ENCODE measurements at places on chromosomes 12 and 14.

- DNase-seq = peak; percentile 56
Measured at GRCh38 chr12:108950991-108951739, 69.7 kb downstream of the SVOP start.

DNA sequence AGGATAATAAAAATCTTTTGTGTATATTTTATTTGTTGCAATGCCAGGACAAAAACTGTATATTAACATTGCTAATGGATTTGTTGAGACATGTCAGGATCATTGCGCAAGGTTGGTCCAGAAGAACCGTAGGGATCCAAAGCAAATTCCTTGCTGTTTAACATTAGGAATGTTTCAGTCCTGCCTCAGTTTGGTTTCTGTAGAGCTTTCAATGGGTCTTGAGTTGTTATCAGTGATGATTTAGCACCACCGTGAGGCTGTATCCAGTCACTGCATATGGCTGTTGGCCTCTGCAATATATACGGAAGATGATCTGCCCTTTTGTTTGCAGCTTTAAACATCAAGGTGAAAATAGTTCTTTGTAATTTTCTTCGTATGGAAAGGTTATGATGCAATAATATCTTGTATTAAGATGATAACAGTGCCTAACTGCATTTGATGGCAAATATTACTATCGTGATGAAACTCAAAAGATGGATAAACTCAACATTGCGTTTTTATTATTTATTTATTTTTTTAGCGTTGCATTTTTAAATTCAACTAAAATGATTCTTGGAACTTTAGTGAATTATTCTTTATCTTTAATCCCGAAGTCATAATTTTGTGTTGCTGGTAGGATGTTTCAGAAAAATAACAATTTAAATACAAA, 231.2 kb downstream of the AKAP6 start:
- no peak for DNase-seq

DNA sequence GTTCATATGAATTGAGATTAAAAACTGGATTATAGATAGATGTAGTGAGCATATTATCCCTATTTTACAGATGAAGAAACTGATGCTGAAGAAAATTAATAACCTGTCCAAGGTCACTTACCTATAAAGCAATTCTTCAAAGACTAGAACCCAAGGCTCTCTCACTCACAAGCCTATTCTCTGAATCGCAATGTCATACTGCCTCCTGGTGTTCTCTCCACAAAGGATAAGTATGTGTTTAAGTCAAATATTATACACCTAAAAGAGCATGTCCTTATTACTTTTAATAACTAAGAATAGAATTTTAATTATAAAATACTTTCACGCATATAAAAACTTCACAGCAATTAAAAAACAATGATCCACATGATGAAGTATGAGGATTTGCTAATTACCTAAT, 721.3 kb upstream of the USP15 start:
- DNase-seq = no peak

DNA sequence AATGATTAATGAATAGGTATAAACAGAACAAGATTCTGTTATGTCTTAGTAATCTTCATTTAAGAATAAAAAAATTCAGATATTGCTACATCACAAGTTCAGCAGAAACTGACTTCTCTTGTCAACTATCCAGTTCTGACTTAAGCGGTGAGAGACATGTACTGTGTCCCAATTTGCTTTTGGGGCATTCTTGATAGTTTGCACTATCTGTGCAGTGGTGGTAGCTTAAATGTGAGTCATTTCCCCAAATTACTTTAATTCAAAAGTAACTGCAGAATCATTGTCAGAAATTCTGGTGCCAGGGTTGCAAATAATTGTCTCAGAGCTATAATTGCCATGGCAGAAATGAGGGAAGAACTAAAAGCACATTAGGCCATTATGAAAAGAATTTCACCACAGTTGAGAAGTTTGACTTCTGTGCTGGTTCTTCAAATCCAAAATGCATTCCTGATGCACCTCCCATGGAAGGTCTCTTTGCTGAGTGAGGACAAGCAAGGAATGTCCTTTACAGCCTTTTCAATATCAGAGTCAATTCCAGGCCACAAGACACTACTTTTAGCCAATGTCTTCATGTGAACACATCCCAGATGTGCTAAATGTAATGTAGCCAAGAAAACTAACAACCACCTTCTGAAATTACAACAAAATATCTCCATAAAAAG, 304.7 kb downstream of the SSPN start:
- no peak for DNase-seq

- no peak for DNase-seq
Measured at GRCh38 chr12:118813778-118814357, 167.5 kb upstream of the SRRM4 start.

DNA sequence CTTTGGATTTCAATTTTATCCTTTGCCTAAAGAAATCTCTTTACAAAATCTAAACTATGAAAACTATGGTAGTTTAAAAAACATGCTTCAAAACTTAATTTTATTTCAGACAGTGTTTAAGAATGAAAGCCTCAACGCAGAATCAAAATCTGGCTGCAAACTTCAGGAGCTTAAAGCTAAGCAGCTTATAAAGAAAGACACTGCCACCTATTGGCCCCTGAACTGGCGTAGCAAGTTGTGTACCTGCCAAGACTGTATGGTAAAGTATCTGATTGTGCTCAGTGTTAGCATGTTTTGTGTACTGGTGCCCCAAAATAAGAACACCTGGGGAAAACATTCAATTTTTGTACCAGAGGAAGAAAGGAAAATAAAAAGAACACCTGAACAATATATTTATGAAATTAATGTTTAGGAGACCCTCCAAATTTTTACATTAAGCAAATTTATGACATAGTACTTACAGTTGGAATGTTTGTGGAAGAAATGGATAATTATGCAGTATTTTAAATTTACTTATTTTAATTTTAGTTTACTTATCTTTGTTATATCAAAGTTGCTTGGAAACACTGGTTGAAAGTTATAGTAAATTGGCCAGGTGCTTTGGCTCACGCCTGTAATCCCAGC, 12.2 kb downstream of the UBR7 start:
- peak; percentile 23 for DNase-seq

DNA sequence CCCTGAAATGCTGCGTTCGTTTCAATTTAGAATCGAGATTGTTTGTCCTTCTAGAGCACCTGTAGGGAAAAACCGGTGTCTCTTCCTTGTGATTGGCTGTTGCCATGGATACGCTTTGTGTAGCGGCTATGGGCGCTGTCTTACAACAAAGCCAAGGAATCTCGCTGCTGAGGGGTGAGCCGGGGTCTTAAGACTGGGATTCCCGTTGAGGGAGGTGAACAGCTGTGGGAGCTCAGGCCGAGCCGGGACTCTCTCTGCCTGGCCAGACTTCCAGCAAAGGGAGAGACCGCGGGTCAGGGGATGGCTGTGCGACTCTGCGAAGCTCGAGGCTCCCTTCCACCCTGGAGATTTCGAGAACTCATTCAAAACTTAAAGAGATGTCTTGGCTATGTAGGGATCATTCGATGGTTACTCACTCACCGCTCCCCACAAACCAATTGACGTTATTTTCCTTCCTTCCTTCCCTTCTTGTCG, at the start of the genes LRRIQ1 and TSPAN19:
Gene LRRIQ1 (plus strand): TSS at position 118 of the 474 bp plus-strand sequence. CDS start 1,826 bp downstream, outside the sequence.
Gene TSPAN19 (minus strand): TSS at position 44 of the 474 bp plus-strand sequence. CDS start 6,331 bp downstream, outside the sequence.
- DNase-seq = no peak

GRCh38 chr14:104085032-104085888, at the start of gene ASPG:
ASPG (plus strand) TSS chr14:104085700; CDS start chr14:104085771, 71 bp downstream.
- DNase-seq = no peak

DNA sequence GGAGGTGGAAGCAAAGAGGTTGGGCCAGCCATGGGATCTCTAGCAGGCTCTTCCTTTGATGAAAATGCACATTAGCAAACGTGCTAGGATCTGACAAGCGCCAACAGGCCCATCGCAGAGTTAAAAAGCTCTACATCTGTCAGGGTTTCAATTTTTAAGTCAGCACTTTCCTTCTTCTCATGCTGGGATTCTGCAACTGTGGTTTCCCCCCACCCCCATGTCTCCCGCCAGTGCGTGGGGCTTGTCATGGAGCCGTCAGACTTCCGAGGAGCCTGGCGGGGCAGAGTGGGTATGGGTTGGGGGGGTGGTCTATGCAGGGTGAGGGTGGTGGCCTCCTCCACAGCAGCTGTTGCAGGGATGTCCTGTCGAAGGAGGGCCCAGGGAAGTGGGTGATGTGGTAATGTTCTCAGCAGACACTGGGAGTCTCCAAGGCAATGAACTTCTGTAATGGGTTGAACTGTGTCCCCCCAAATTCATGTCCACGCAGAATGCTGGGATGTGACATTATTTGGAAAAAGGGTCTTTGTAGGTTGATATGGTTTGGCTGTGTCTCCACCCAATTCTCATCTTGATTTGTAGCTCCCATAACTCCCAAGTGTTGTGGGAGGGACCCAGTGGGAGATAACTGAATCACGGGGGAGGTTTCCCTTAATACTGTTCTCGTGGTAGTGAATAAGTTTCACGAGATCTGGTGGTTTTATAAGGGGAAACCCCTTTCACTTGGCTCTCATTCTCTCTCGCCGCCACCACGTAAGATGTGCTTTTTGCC, 115.2 kb upstream of the MAP1LC3B2 start:
- DNase-seq = no peak

DNA sequence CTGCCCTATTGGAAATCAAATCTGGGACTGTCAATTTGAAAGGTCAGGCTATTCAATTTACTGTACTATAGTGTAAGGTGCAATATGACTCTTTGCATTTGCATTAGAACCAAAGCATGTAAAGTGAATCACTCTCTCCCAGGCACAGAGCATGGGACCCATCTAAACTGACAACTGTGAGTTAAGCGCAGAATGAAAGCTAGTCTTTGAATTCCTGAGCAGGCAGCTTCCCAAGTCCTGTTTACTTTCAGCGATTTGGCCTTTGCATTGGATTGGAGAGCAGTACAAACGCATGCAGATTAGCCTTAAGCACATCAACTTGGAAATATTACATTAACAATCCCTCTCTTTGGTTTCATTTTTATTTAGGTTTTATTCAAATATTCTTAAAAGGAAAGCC, 74.6 kb downstream of the RERG start:
- DNase-seq = no peak

DNA sequence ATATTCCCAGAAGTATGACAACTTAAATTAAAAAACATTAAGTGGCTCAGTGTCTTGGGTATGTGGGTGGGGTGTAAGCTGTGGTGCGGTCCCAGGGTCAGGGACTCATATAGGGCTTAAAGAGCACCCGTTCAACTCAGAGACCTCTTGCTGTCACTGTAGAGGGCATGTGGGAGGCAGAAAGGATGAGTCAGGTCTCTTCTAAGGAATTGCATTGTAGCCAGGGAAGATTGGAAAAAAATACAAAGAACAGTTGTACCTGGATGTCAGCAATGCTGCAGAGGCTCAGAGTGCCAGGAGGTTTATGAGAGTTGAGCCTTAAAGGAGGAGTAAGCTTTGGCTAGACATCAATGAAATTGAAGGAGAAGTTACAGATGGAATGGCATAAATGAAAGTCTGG, 104.1 kb downstream of the MYRFL start:
- DNase-seq = no peak

DNA sequence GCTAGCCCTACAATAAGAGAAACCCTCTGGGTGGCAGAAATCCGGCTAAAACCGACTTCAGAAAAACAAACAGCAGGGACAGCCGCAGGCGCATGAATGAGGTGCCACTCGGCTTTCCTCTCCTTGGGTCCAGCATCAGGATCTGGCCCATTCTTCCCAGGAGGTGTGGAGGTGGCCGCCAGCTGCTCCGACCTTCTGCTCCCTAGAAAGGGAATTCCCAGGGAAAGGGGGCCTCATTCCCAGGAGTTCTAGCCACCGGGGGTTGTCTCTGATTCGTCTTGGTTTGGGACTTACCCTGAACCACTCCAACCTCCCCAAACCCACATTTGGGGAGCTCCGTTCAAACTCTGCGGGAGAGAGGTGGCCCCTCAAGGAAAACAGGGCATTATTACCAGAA, 13.0 kb downstream of the PAPLN start:
- DNase-seq = no peak

GRCh38 chr12:69566603-69567002, 18.7 kb upstream of the CCT2 start:
- no peak for DNase-seq

GRCh38 chr14:101362529-101363260, 198.6 kb upstream of the DIO3 start:
- DNase-seq = no peak

DNA sequence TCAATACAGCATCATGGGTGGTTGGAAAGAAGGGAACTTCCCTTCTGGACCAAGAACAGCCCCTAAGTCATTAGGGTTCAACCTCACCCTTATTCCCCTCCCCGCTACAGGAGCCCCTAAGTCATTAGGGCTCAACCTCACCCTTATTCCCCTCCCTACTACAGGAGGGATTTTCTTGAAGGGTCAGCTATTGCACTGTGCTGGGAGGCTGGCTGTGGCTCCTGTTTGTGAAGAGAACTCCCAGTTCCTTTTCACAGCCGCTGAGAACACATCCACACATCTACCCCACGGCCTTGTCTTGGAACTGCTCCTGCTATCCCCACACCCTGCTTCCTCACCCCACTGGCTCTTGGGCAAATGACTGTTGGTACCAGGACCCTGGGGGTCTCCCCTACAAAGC, 44.9 kb downstream of the ERH start:
- DNase-seq = no peak

GRCh38 chr14:61628016-61628725, 67.1 kb upstream of the HIF1A start:
- DNase-seq = no peak

- DNase-seq = no peak
Measured at GRCh38 chr12:67661311-67662021, 12.9 kb downstream of the DYRK2 start.

- DNase-seq = no peak
Measured at GRCh38 chr14:60777856-60778578, 43.5 kb downstream of the MNAT1 start.

DNA sequence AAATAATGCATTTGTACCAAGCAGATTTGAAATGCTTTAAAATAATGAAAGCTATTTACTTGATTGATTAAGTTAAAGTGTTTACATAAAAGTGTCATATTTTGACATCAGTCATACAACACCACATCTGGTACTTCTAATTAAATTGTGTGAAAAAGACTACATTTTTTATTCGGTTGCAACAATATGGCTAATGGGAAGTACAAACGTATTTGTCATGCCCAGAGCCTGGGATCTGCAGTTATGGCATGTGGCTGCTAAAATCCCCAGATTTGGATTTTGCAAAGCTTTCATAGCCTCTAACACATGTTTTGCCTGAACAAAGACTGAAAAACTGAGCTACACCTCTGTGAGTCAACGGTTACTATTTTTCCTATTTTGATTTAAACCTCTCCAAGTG, 66.6 kb downstream of the LLPH start:
- no peak for DNase-seq

DNA sequence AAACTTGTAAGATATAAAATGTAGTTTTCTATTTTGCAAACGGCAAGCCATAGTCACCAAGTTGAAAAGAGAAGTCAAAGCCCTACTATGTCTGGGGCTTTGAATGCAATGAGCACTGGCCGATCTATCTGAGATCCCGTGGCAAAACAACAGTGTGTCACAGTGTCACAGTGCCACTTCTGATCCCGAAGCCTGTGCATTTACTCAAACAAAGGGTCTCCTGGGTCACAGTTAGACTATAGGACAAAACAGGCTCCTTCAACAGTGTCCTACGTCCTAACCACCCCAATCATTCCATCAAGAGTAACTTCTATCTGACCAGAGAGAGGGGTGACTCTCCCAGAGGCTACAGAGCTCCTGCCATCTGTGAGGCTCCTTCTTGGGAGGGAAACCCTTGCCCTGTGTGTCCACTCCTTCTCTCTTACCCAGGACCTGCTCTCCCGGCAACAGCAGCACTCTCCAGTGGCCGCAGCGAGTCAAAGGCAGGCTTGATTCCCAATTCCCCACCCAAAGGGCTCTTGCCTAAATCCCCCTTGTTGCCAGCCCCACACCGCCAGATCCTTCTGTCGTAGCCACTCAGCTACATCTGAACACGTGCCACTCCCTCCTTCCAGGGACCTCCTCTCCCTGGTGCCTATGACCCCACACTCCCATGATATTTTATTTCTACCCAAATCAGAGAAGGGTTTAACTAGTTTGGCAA, 14.0 kb upstream of the SELPLG start:
- no peak for DNase-seq

- peak; percentile 36 for DNase-seq
Measured at GRCh38 chr14:106605548-106606448, 1079.4 kb downstream of the TMEM121 start.
